Activated T-helper 1 cell treated with anti-CD3 and anti-CD28 coated beads, Interleukin-2, amount 50 U/mL, for 16 hours (primary cell): ENCODE measurements at places on chromosomes 16 and 17.
A peak's percentile ranks its signal among the peaks of the same experiment; 100 is the strongest.

GRCh38 chr16:243348-243747 lies 8.7 kb downstream of the FAM234A start:
- no peak for DNase-seq

GRCh38 chr17:43428524-43428923 lies 29.7 kb downstream of the ARL4D start:
- no peak for DNase-seq

GRCh38 chr16:52718046-52718445 lies 171.1 kb upstream of the TOX3 start:
- DNase-seq, result no peak

DNA sequence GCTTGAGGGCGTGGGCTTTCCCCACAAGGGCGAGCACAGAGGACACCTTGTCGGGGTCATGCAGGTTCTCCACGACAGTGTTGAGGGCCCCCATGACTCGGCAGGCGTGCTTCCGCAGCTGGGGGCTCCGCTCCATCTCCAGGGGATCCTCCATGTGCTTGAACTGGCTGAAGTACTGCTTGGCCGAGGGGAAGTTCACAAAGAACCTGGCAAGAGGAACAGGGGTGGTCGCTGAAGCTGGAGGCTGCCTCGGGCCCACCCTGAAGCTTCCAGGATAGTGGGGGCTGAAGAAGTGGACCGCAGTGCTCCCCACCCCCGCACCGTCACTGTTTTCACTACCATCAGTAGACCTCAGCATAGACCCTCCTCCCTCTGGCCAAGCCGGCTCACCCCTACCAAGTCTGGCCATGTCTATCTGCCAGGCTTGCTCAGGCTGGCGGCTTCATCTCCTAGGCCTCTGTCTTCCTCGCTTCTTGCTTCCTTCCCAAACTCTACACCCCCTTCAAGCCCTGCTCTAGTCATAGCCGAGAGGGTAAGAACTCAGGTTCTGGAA lies 5.9 kb downstream of the CYGB start:
- no peak for DNase-seq

- no peak for DNase-seq
These were observed 222.1 kb downstream of the SOX9 start for GRCh38 chr17:72342627-72343527.

DNA sequence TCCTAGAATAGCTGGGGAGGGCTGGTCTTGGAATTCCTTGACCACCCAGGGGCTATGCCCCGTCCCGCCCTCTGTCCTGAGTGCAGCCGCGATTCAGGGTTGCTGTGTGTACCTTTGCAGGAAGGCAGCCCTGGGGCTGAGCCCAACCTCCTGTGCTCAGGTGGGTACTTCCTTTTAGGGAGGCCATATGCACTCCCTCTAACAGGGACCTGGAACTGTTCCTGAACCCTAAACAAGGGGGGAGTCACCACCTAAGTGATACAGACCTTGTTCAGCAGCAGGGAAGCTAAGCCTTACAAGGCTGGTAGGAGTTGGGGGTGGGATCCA lies 24.6 kb downstream of the LLGL2 start:
- DNase-seq, result no peak

- DNase-seq, result no peak
These were observed 34.6 kb downstream of the CLEC16A start for GRCh38 chr16:10978871-10979446.

DNA sequence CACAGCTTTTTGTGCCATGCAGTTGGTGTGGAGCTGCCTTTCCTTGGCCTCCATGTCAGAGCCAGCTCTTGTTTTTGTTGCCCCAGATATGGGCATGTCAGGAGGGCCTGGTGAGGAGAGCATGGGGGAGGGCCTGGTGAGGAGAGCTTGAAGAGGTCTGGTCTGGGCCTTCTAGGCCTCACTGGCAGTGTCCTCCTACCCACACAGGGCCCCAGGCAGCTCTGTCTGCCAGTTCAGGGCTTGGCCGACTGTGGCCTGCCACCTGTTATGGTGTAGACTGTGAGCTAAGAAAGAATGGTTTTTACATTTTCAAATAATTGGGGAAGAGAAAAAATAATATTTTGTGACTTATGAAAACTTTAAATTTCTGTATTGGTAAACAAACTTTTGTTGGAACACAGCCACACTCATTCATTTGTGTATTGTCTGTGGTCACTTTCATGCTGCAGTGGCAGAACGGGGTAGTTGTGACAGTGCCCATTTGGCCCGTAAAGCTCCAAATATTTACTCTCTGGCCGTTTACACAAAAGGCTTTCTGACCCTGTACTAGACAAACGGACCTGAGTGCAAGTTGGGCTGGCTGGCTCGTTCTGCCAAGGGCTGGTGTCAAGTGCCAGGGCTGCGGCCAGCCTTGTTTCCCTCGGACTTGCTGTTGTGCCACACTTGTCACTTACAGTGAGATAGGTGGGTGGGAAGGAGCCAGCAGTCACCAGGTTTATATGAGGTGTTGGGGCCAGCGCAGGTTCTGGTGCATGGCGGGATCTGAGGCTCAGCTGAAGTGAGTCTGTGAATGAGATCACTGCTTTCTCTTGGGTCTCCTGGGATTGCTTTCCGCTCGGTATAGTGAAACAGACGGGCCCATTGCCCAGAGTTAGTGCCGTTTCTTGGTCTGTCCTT lies 18.2 kb downstream of the PGS1 start:
- no peak for DNase-seq

- DNase-seq, result no peak
These were observed 136.7 kb downstream of the SNX11 start for GRCh38 chr17:48244121-48244711.

DNA sequence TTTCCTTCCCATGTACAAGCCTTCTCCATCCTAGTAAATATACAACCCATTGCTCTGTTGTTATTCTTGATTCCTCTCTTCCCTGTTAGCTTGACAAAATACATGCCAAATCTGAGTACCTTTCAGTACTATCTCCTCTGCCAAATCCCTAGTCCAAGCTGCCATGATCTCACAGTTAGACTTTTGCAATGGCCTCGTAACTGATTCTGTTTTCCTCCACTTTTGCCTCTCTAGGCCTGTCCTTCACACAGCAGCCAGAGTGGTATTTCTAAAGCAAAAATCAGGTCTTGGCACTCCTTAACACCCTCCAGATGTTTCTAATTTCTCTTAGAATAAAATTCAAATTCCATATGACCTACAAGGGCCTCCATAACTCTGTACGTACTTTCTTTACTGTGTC lies 153.0 kb upstream of the RBL2 start:
- DNase-seq, result no peak

- no peak for DNase-seq
These were observed 19.8 kb downstream of the PAFAH1B1 start for GRCh38 chr17:2613089-2613808.

- DNase-seq, result peak; percentile 7
These were observed 121.9 kb upstream of the GSE1 start for GRCh38 chr16:85491058-85491771.

GRCh38 chr16:87169509-87169995 lies 147.6 kb downstream of the C16orf95 start:
- no peak for DNase-seq

DNA sequence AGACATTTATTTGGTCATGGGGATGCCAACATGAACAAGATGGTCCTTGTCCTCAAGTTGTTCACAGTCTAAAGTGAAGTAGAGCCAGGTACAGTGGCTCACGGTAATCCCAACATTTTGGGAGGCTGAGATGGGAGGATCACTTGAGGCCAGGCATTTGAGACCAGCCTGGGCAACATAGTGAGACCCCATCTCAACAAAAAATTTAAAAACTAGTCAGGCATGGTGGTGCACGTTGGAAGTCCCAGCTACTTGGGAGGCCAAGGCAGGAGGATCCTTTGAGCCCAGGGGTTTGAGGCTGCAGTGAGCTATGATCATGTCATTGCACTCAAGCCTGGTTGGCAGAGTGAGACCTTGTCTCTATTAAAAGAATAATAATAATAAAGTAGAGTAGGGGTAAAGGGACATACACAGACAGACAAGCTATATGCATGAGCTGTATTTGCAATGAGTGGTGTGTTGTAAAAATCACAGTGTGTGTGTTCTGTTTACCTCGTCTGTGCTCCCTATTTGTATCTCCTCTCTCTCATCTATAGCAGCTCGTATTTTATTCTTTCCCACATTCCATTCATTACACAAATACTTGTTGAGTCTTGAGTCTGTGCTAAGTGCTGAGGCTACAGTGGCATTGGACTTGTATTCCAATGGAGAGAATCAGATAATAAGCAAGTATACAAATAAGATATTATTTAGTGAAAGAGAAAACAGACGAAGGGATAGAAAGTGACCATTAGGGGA lies 73.9 kb upstream of the DHX40 start:
- DNase-seq, result no peak

- no peak for DNase-seq
These were observed 9.5 kb upstream of the AMZ2 start for GRCh38 chr17:68238164-68238870.

GRCh38 chr16:27363797-27364196 lies 38.2 kb upstream of the IL21R start:
- no peak for DNase-seq

- DNase-seq, result no peak
These were observed 16.5 kb downstream of the SLC16A3 start for GRCh38 chr17:82245134-82246039.

- no peak for DNase-seq
These were observed 89.7 kb downstream of the MARCHF10 start for GRCh38 chr17:62718429-62718828.

- DNase-seq, result no peak
These were observed 40.2 kb upstream of the CIBAR2 start for GRCh38 chr16:85152414-85153030.

- DNase-seq, result no peak
These were observed 2.3 kb downstream of the MRPL38 start for GRCh38 chr17:75902406-75902805.

DNA sequence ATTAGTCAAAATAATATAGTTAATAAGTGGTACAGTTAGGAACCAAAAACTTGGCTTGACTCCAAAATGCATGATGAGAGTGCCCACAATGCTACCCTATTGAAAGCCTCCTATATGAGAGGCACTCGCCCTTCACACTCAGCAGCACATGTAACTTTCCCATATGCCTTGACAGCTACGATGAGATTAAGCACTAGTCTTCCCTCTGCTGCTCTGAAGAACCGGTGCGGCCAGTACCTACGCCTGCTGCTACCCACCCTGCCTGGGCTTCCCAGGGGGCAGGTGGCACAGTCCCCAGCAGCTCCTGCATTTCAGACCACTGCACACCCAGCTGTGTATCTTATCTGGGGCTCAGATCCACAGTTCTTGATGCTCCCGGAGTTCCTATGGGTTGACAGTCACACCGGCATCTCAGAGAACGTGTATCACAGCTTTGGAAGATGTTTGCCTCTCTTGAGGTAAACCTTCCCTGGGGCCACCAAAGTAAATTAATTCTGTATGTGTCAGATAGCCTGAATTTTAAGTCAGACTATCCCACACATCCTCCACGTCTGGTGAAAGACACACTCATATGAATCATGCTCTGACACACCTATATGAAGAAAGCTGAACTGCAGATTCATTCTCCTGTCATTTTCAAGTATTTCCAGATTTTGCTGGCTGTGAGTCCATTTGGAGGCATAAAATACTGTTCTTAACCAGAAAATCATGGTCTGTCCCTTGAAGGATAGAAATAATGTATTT lies 77.8 kb downstream of the MYH10 start:
- no peak for DNase-seq

DNA sequence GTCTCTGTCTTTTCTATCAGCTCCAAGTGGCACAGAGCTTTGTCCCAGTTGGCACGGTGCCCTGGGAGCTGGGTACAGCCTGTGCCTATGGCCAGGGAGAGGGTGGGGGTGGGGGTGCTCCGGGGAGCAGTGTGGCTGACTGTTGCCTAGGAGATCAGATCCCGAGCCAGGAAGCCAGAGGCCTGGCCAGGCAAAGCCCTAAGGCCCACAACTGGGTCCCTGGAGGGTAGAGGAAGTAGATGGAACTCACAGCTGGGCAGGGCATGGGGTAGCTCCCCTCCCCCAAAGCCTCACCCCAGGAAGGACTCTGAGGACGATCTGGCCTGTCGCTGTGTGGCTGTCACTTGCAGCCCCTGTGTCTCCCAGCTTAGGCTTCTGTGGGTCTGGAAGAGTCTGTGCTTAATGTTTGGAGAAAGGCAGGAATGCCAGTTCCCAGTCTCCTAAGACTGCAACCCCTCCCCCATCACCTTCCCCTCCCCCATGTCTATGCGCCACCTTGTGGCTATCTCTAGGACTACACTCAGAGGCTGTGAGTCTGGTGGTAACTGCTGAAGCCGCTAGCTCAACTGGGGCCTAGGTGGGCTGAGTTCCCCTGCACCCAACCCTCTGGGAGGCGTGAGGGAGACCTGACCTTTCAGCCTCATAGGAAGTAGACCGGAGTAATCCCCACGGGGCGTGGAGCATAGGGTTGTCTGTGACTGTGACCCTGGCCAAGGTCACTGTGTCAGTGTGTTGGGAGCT lies 12.6 kb downstream of the THRA start:
- peak; percentile 55 for DNase-seq

DNA sequence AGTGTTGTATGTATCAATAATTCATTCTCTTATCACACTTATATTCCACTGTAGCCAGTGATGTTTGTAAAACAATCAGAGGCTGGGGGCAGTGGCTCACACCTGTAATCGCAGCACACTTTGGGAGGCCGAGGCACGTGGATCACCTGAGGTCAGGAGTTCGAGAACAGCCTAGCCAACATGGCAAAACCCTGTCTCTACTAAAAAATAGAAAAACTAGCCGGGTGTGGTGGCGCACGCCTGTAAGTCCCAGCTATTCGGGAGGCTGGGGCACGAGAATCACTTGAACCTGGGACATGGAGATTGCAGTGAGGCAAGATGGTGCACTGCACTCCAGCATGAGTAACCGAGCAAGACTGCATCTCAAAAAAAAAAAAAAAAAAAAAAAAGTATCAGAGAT lies 217.0 kb downstream of the CPPED1 start:
- DNase-seq, result no peak

GRCh38 chr16:11405331-11406176 lies 60.3 kb downstream of the RMI2 start:
- peak; percentile 19 for DNase-seq

- no peak for DNase-seq
These were observed 235.8 kb upstream of the CDH8 start for GRCh38 chr16:62272035-62272434.

- DNase-seq, result no peak
These were observed 33.1 kb downstream of the N4BP1 start for GRCh38 chr16:48576927-48577326.

GRCh38 chr17:79866791-79867518 lies 27.7 kb upstream of the CBX4 start:
- no peak for DNase-seq

DNA sequence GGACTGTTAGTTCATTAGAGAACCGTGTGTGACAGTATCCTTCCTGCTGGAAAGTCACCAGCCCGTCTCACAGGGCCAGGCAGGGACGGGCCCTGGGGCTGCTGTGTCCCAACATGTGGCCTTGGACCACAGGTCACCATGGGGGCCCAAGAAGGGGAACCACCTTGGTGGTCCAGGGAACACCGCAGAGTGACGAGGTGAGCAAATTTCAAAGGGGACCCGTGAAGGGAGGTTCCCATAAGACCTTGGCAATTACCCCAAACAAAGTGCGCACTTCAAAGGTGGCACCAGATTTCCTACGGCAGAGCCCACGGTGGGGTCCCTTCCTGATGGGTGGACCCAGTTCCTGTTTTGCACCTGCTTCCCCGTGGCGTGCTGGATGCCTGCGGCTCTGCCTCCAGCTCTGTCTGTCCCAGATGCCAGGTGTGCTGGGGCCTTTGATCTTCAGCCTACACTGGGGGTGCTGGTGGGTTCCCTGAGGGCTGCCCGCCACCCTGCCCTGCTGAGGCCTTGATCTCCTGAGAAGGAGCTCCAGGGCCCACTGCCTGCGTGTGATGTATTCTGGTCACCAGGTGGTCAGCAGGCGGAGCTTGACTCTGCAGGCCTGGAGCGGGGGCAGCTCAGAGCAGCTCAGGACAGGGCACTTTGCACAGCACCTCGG lies 27.0 kb downstream of the SLC7A5 start:
- DNase-seq, result no peak

- no peak for DNase-seq
These were observed 185.5 kb downstream of the LGALS9B start for GRCh38 chr17:20281860-20282259.
